ENCODE measurements at places on chromosomes 12 and 14.
A peak's percentile ranks its signal among the peaks of the same experiment; 100 is the strongest.

DNA sequence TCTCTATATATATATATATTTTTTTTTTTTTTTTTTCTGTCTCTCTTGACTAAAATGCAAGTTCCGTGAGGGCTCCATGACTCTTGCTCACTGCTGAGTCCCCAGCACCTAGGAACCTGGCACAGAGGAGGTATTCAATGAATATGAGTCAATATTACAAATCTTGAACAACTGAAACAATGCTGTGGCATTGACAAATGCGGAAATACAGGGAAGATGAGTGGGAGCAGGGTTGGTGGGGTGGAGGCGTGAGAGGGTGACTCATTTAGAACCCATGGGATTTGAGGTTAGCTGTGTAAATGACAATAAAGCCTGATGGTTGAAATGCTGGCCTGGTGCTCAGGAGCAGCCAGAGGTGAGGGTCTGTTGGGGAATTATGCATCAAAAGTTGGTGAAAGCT is 121.7 kb upstream of the FUT8 start:
- no peak for DNase-seq

- DNase-seq: no peak
These were observed 1.2 kb upstream of the NOP2 start for GRCh38 chr12:6569312-6569711.

DNA sequence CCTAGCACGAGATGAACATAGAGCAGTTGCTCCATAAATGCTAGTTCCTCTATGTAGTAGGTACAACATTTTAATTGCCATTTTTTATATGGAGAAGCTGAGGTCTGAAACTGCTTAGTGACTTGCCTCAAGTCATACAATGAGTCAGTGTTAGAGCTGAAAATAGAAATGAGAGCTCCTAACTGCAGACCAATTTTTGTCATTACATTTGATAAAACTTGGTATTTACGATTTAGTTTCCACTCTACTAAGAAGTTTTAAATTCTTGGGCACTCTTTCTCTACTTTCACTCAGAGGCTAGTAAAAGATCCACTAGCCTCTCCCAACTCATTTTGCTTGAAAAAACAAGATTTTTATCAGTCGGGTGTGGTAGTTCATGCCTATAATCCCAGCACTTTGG is 8.1 kb upstream of the TMED10 start:
- DNase-seq: no peak

GRCh38 chr12:22467190-22467589 is 77.2 kb downstream of the C2CD5 start:
- no peak for DNase-seq

DNA sequence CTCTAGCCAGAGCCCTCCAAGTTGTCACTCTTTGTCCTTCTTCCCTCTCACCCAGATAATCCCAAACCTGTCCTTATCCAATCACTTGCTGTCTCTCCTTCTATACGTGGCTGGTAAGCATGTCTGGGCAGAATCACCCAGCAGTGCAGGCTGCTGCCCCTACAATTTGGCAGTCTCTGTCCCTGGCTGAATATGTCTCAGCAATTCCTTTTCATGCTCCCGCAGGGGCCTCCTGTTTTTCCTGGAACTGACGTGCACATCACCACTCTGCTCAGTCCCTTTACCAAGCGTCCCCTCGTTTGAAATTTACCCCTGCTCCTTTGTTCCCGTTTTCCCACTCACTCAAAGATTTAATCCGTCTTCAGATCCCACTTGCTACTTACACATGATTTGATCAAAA is 80.0 kb downstream of the ST8SIA1 start:
- DNase-seq: no peak

- DNase-seq: no peak
These were observed 214.0 kb upstream of the BTG1 start for GRCh38 chr12:92359581-92360209.

DNA sequence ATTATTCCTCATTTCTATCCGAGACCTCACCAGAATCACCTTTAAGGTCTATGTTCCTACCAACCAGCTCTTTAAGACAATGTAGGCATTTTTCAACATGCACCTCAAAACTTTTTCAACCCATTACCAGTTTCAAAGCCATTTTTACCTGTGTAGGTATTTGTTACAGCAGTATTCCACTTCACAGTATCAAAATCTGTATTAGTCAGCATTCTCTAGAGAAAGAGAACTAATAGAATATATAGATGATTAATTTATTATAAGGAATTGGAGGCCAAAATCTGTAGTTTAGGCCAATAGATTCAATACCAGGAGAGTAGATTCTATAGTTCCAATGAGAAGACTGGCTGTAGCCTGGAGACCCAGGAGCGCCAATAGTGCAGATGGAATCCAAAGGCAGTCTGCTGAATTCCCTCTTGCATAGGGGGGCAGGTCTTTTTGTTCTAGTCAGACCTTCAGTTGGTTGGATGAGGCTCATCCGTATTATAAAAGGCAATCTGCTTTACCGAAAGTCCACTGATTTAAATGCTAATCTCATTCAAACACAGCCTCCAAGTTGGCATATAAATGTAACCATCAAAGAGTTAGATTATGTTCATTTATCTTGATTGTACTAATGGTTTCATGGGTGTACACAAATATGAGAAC is 151.6 kb upstream of the SYT1 start:
- DNase-seq: no peak

GRCh38 chr12:47091009-47091408 is 11.2 kb upstream of the AMIGO2 start:
- no peak for DNase-seq

DNA sequence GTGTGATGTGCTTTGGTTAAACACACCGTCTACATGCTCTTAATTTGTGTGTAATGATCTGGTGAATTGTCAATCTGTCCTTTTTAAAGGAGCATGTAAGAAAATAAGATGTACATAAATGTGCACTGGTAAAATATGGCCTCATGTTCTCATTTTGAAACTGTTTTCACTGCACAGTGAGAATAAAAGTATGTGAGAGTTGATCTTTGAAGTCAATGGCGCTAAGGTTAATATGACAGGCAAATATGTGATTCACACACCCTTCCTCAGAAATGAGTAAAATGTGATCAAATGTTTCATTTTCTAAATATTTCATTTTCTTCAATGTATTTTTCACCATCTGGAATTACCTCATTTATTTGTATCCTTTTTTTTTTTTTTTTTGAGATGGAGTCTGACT is 8.3 kb upstream of the RNU6-7 start:
- DNase-seq: no peak

DNA sequence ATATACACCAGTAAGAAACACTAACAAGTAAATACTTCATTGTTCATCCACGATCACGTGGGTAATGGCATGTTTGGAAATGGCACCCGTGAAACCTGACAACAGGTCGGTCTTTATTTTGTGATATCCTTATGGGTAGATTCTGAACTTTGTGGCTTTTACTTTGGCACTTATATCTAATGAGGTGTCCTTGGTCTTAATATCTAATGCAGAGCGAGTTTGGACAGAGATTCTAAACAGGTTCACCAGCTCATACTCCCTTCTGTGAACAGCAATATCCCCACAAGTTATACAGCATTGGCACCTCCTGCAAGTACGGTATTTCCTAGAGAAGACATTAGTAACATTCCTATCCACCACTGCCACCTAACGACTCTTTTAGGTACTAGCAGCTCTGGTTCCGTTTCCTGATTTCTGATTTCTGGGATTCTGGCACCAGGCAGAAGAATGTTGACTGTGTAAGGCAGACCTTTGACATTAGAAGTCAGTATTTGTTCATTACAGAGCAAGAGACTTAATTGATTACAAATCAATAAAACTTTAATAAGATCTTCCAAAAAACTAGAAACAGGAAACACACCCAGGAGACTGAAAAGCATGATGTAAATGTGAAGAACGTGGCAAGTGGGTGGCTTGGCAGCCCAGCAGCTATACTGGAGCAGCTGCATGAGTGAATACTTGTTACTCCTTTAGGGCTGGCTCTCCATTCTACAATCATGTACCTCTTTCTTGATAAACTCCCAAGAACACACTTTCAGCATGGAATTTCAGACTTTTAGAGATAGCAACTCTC is 2.5 kb downstream of the ANG start:
- DNase-seq: peak; percentile 42

DNA sequence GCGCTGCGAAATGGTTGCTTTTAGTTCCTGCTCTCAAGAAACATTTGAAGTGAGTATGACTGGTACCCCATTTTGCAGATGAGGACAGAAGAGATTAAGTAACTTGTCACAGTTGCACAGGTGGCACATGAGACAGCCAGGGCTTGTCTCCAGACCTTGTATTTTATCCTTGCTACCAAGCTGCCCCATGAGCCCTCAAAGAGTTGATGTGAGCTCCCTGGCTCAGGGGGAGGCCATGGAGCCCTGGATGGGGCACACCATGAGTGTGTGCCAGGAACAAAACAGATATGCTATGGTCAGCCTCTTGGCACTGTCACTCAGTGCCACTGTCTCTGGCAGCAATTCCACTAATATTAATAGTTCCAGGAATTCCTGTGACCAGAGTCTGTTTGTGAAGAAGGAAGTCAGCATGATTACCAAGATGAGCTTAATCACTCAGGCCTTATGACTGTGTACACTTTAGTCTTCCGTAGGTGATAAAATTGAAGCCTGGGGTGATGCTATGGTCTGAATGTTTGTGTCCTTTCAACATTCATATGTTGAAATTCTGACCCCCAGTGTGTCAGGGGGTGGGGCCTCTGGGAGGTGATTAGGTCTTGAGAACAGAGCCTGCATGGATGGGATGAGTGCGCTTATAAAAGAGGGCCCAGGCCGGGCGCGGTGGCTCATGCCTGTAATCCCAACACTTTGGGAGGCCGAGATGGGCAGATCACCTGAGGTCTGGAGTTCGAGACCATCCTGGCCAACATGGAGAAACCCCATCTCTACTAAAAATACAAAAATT is 806.8 kb downstream of the AACS start:
- DNase-seq: no peak

DNA sequence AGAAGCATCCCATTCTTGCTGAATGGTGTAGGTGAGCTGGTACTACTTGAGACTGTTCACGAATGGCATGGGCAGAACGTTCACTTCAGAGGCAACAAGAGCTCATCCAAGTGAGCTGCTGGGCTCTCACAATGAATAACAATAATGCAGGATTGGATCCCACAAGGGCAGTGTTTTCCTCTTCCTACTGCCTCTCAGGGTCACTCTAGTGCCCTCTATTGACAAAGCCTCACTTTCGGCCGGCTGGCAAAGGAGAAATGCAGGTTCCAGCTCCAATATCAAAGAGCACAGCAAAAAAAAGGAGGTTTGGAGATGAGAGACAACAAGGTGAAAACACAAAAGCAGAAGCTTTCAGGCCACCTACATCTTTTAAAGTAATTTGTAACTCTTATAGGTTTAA is 74.6 kb upstream of the MYF6 start:
- no peak for DNase-seq

GRCh38 chr12:73308747-73309146 is 1036.6 kb downstream of the TRHDE start:
- DNase-seq: no peak

DNA sequence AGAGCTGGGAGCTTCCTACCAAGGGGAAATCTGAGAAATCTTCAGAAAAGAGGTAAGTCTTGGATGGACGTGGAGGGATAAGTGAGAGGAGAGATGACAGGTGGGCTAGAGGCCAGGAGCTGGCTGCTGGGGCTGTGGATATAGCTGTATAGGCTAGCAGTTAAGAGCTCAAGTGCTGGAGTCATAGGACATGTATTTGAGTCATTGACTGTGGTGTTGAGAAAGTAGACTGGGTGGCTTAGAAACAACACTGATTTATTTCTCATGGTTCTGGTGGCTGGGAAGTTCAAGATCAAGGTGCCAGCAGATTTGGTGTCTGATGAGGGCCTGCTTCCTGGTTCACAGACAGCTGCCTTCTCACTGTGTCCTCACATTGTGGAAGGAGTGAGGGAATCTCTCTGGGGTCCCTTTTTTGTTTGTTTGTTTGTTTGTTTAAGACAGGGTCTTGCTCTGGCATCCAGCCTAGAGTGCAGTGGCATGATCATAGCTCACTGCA is 151.1 kb upstream of the FUT8 start:
- no peak for DNase-seq

DNA sequence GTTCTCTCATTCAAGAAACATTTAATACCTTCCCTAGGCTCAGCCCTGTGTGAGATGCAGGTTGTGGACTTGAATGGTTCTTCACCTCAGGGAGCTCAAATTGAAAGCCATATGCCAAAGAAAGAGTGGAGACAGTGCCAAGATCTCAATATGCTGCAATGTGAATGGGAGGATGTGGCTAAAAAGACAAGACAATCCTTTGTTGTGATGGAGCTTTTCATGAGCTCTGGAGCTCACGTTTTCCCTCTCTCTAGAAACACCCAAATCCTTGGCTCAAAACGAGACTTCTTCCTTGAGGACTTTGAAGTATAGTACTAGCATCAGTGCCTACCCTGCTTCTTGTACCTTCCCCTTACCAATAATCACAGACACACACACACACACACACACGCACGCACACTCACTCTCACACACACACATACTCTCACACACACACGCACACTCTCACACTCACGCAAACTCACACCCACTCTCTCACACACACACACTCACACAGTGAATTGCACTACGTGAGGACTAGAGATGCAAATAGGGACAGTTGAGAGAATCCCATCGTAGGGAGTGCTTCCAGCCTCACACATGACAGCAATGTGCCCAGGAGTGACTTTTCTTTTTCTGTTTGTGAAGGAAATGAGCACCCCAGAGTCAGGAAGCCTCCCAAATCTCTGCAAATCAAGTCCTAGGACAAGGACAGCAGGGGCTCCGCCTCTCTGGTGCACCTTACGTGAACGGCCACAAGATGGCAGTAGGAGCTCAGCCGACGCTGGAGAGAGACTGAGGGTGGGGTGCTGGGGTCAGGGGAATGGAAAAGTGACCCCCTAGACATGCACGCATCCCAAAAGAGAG is 231.4 kb downstream of the PCNX1 start:
- peak; percentile 63 for DNase-seq

GRCh38 chr12:112382866-112383265 is 635 bp upstream of the HECTD4 start:
- no peak for DNase-seq

- peak; percentile 20 for DNase-seq
These were observed 6.0 kb downstream of the GALNT9 start for GRCh38 chr12:132323171-132324010.

DNA sequence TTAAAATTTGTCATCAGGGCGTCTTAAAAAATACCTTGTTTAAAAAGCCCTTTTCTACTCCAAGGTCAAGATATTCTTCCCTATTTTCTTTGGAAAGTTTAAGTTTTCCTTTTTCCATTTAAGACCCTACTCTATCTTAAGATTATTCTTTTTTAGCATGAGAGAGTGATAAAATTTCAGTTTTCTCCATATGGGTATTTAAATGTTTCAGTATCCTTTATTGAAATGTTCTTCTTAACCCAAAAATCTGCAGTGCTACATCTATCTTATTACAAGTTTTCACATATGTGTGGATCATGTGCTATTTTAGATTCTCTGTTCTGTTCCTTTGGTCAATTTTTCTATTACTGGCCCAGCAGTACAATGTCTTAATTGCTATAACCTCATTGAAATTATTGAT is 202.2 kb downstream of the TTC6 start:
- DNase-seq: no peak

Measured in activated CD4-positive, alpha-beta memory T cell treated with anti-CD3 and anti-CD28 coated beads, Interleukin-2, amount 10 ng/mL, durations not matched to agents 7 days and 5 days (primary cell).